ENCODE measurements at places on chromosomes 2 and 18.
A peak's percentile ranks its signal among the peaks of the same experiment; 100 is the strongest.

DNA sequence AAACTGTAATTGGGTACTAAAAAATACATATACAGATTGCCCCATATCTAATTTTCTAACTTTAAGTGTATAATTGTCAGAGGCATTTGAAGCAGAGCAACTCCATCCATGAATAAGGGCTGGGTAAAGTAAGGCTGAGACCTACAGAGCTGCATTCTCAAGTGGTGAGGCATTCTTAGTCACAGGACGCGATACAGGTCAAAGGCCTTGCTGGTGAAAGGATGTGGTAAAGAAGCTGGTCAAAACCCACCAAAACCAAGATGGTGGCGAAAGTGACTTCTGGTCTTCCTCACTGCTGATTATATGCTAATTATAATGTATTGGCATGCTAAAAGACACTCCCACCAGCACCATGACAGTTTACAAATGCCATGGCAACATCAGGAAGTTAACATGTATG, 50.0 kb downstream of the SLC8A1 start:
- peak; percentile 37 for DNase-seq

- DNase-seq = peak; percentile 96
Measured at GRCh38 chr2:120934574-120935338, 199.1 kb downstream of the GLI2 start.

- peak; percentile 13 for DNase-seq
Measured at GRCh38 chr2:167550448-167550847, 662.2 kb downstream of the XIRP2 start.

- peak; percentile 32 for DNase-seq
Measured at GRCh38 chr2:37365669-37366068, 21.2 kb downstream of the QPCT start.

- no peak for DNase-seq
Measured at GRCh38 chr2:59888015-59888414, 665.4 kb downstream of the BCL11A start.

DNA sequence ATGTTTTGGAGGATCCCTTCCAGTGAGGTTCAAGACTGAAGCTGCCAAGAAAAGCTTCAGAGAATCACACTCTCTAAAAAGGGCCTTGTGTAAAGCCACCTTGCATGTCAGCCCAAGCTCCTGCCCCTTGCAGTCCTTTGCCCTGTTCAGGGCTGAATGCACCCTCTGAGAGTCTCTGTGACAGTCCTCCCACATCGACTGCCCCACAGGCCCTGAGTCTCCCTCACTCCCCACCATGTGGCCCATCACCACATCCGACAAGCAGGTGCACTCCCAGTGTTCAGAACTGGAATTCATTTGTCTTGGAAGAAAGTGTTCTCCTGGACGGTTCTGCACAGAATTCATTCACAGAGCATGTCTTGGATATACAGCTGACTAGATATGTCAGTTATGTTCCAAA, 31.0 kb downstream of the BCL11A start:
- DNase-seq = no peak

DNA sequence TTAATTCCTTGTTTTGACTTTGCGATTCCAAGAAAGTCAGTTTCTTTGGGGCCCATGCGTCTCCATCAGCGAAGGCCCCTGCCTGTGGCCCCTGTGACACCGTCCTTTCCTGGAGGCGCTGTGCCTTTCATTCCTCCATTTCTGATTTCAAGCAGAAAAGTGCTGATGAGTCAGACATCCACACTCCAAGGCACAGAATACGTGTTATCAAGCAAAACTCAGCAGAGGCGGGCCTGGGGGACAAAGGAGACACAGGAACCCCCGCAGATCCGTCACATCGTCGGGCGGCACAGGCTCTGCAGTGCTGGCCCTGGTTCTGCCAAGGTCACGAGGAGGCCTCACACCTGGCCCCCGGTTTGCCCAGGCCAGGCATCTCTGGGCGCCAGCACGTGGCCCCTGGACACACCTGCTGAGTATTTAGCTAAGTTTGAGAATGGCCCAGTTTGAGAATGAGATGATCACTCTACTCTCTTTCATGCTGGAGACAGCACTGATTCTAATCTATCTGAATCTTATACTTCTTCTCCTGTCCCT, 7.2 kb upstream of the SALL3 start:
- no peak for DNase-seq

DNA sequence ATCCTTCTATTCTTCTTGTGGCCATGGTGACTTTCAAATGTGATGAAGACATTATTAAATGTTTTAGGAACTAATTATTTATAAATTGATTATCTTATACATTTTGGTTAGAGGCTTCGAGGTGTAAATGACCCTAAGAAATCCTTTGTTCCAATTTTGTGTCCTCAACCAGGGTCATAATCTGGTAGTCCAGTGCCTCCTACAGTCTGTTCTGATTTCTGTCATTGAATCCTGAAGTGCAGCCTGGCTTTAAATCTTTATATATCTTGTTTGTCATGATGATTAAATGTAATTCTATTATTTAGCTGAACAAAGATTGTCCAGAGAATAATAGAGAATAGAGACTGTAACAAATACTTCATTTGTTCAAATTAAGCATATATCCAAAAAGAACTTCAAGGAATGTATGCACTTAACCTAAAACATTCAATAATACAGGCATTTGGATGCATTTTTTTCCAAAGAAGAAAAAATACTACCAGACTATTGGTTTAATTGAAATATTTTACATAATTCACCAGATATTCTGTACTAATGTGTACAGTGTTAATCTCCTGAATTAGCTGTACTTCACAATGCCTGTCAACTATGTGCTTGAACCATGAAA, 89.8 kb downstream of the PRPF40A start:
- DNase-seq = no peak

GRCh38 chr2:80670763-80671162, 366.2 kb upstream of the LRRTM1 start:
- no peak for DNase-seq

- DNase-seq = no peak
Measured at GRCh38 chr18:71304856-71305255, 1016.0 kb downstream of the SOCS6 start.

GRCh38 chr2:164053021-164053420, 317.2 kb upstream of the FIGN start:
- no peak for DNase-seq

DNA sequence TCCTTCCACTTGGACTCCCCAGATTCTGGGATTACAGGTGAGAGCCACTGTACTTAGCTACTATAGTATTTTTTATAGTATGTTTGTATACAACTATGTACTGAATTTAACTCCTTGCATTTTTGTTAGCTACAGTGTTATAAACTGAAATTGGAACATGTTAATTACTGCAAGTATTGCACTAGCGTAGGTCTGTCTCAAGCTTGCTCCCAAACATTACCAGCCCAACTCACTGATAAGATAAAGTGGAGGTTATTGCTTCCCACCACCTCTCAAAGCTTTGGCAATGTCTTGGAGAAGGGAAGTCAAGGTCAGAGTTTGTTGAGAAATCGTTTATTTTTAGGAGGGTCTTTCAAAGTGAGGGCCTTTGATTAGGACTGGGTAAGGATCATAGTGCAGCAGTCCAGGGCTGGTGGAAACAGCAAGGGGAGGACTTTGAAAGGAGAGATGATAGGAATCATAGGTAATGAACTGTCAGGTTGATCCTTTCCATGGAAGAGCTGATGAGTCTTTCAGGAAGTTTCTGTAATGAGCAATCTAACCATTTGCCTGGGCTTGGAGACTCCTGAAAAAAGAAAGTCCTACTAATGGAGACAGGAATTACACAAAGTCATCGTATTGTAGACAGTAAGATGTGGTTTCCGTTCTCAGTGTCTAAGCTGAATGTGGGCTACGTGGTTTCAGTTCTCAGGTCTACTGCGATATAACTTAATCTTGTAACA, 257.1 kb downstream of the MYO3B start:
- no peak for DNase-seq

GRCh38 chr2:41729800-41730364, 317.9 kb upstream of the PKDCC start:
- no peak for DNase-seq

DNA sequence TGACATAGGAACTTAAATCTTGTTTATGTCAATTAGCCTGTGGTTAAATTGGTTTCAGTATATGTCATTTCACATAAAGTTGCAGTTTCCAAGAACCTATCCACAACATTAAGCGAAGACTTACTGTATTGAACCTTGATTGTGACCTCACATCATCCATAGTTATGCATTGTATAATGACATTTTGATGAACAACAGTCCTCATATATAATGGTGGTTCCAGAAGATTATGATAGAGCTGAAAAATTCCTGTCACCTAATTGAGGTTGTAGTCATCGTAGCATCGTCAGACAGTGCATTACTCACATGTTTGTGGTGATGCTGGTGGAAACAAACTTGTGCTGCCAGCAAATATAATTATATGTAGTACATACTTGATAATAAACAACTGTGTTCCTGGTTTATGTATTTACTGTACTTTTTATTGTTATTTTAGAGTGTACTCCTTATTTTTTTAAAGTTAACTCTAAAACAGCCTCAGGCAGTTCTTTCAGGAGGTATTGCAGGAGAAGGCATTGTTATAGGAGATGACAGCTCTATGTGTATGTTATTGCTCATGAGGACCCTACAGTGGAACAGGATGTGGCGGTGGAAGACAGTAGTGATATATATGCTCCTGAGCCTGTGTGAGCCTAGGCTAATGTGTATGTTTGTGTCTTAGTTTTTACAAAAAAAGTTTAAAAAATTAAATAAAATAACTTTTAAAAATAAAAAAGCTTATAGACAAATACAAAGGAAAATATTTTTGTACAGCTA, 56.6 kb downstream of the UBE2E3 start:
- DNase-seq = no peak
